Articular chondrocyte of knee joint (primary cell): ENCODE measurements at places on chromosomes 2 and 18. TPM values are rescaled to one million over a fixed set of nuclear protein-coding genes. Genes with fewer than 3 reads are reported as not detected.

The SCYGR4 gene
- total RNA-seq = 0.11 TPM in 1 of 2 replicates, not detected in the other

The LBX2 gene
- total RNA-seq = 2.2 and 3.3 TPM in 2 replicates

The TRIM43 gene
- total RNA-seq = not detected in 2 replicates

The TMEFF2 gene
- not detected in 2 replicates for total RNA-seq

The DSG1 gene
- total RNA-seq = not detected in 2 replicates

The CCDC178 gene
- not detected in 2 replicates for total RNA-seq

The PRKAG3 gene
- total RNA-seq = 0.11 and 0.39 TPM in 2 replicates

The MSTN gene
- 0.13 and 0.32 TPM in 2 replicates for total RNA-seq

The ABCG5 gene
- not detected in 2 replicates for total RNA-seq

The SERPINB3 gene
- not detected in 2 replicates for total RNA-seq

The ZNF892 gene
- 5.9 and 8.2 TPM in 2 replicates for total RNA-seq

The GNLY gene
- not detected in 2 replicates for total RNA-seq

The GALNT5 gene
- 59.5 and 82.7 TPM in 2 replicates for total RNA-seq

The DSG2 gene
- 5.4 and 12.5 TPM in 2 replicates for total RNA-seq

The TLX2 gene
- 0.11 and 0.13 TPM in 2 replicates for total RNA-seq

The CIB4 gene
- not detected in 2 replicates for total RNA-seq

The ACMSD gene
- not detected in 2 replicates for total RNA-seq

The TRABD2A gene
- total RNA-seq = 0.26 and 0.65 TPM in 2 replicates

The ABCB11 gene
- total RNA-seq = not detected in 2 replicates

The ASPRV1 gene
- 0.54 and 0.78 TPM in 2 replicates for total RNA-seq

The POTEC gene
- not detected in 2 replicates for total RNA-seq

The TEX44 gene
- total RNA-seq = not detected in 2 replicates

The SAG gene
- total RNA-seq = not detected in 2 replicates

The LONRF2 gene
- total RNA-seq = 0.39 and 0.86 TPM in 2 replicates

The SERPINB2 gene
- total RNA-seq = 0.22 TPM in 1 of 2 replicates, not detected in the other

The ANKRD53 gene
- 0.39 and 0.65 TPM in 2 replicates for total RNA-seq

The KIAA2012 gene
- total RNA-seq = under 0.01 TPM in 1 of 2 replicates, not detected in the other

The CFC1 gene
- not detected in 2 replicates for total RNA-seq

The SLC9A4 gene
- not detected in 2 replicates for total RNA-seq

The HRH4 gene
- 0.11 and 0.13 TPM in 2 replicates for total RNA-seq

The CD8B2 gene
- total RNA-seq = 0.13 and 0.43 TPM in 2 replicates

The ALK gene
- total RNA-seq = not detected in 2 replicates

The CD302 gene
- total RNA-seq = 24.0 and 28.5 TPM in 2 replicates

The SLC11A1 gene
- total RNA-seq = 0.32 and 1.3 TPM in 2 replicates

The SERPINB8 gene
- 19.6 and 21.8 TPM in 2 replicates for total RNA-seq

The ZNF521 gene
- total RNA-seq = 135 and 174 TPM in 2 replicates

The HOXD4 gene
- 1.6 and 3.1 TPM in 2 replicates for total RNA-seq

The ACADL gene
- total RNA-seq = 0.65 and 1.2 TPM in 2 replicates

The PARD6G gene
- 0.91 and 1.6 TPM in 2 replicates for total RNA-seq

The PDE11A gene
- 0.13 and 0.22 TPM in 2 replicates for total RNA-seq

The ERMN gene
- 0.11 TPM in 1 of 2 replicates, not detected in the other for total RNA-seq

The DAW1 gene
- 0.13 and 0.22 TPM in 2 replicates for total RNA-seq

The SUMO1 gene
- 152 and 161 TPM in 2 replicates for total RNA-seq

The FTCDNL1 gene
- 0.13 and 0.76 TPM in 2 replicates for total RNA-seq

The ALPG gene
- total RNA-seq = not detected in 2 replicates

The SIX3 gene
- total RNA-seq = not detected in 2 replicates

The BCL11A gene
- total RNA-seq = 0.78 and 1.2 TPM in 2 replicates

The CHRND gene
- not detected in 2 replicates for total RNA-seq

The GLI2 gene
- total RNA-seq = 3.5 and 7.8 TPM in 2 replicates

The KYNU gene
- total RNA-seq = 8.8 and 26.7 TPM in 2 replicates

The RBKS gene
- total RNA-seq = 5.4 and 6.3 TPM in 2 replicates

The EGR4 gene
- not detected in 2 replicates for total RNA-seq

The OTOS gene
- not detected in 2 replicates for total RNA-seq
